ENCODE measurements at places on chromosomes 5 and 9.

DNA sequence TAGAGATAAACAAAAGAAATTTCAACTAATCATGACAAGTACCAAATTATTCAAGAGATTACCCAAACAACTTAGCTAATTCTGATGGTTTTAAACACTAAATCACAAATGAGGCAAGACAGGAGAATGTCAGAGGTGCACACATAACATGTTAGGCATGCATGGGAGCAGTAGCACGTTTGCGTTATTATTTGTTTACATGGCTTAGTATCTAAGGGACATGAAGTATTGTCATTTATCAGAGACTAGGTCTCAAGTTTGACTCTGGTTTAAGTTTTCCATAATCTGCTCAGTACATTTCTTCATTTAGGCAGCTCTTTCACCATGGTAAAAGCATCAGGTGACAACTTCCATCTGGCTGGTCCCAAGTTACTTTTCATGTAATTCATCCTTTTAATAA, 244.1 kb upstream of the TNC start:
- DNase-seq = no peak

GRCh38 chr5:68449380-68449779, 233.8 kb downstream of the PIK3R1 start:
- DNase-seq = no peak

GRCh38 chr5:176173647-176174046, 64.6 kb upstream of the SIMC1 start:
- DNase-seq = no peak

GRCh38 chr5:40307920-40308319, 371.8 kb upstream of the PTGER4 start:
- no peak for DNase-seq
